Stimulated activated CD8-positive, alpha-beta memory T cell treated with anti-CD3 and anti-CD28 coated beads, Interleukin-2, amount 100 ng/mL, for 1 hour (primary cell): ENCODE measurements at places on chromosomes 13 and 19.

GRCh38 chr19:35757231-35757748 lies 461 bp upstream of the HSPB6 start:
- no peak for DNase-seq

DNA sequence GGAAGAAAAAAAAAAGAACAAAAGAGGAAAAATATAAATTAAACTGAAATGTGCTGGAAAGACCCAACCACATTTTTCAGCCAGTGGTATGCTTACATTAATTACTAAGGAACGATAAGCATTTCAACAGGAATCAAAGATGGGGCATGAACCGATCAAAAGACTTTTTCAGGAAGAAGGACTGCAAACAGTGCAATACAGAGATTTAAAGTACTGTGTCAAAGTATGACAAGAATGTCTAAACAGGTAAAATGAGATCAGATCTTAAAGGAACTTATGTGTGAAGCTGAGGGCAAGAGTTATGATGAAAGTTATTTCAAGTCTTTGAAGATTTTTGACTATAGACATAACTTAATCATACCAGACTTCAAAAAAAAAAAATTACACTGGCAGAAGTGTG lies 1761.8 kb downstream of the SLITRK5 start:
- no peak for DNase-seq

DNA sequence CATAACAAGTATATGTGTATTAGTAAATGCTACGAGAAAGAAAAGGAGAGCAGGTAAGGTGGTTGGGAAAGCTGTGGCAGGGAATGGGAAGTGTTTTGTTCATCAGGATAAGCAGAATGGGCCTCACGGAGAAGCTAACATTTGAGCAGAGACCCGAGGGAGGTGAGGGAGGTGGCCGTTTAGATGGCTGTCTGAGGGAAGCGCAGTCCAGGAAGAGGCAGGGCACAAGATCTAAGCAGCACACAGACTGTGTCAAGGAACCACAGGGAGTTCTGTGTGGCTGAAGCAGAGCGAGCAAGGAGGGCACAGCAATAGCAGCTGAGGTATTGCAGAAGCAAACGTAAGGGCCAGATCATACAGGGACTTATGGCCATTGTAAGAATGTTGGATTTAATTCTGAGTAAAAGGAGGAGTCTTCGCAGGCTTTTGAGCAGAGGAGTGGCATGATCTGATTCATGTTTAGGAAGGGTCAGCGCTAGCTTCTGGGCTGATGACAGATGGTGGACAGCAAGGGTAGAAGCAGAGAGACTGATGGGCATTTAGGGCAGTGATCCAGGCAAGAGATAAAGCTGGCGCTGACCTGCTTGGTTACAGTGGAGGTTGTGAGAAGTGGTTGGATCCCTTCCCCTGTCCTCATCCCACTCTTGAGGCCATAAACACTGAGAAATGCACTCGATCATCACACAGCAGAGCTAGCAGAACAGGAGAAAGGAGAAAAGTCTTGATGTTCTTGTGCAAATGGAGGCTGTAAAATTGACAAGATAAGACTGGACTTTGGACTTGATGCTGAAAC lies 199.9 kb downstream of the LACC1 start:
- DNase-seq: no peak

- DNase-seq: no peak
Observed at GRCh38 chr13:75445717-75446499, 36.1 kb downstream of the TBC1D4 start.

DNA sequence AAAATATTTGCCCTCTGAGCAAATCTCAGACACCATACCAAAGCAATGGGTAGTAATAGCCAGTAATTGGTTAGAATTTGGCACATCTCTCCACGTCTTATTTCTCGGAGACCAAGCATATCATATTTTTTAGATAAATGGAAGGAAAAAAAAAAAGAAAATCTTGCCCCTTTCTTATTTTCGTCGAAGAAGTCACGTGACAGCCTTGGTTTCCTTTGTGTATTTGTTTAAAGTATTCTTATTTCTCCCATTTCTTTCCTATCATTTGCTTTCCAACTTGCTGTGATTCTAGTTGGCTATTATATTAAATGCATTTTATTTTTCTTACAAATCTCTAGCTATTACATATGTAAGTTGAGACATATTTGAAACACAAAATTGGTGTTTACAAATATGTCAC lies 2155.9 kb downstream of the PCDH9 start:
- DNase-seq: no peak

- no peak for DNase-seq
Observed at GRCh38 chr13:77062097-77062496, 35.1 kb upstream of the FBXL3 start.

- DNase-seq: no peak
Observed at GRCh38 chr13:71316792-71317363, 550.1 kb downstream of the DACH1 start.

DNA sequence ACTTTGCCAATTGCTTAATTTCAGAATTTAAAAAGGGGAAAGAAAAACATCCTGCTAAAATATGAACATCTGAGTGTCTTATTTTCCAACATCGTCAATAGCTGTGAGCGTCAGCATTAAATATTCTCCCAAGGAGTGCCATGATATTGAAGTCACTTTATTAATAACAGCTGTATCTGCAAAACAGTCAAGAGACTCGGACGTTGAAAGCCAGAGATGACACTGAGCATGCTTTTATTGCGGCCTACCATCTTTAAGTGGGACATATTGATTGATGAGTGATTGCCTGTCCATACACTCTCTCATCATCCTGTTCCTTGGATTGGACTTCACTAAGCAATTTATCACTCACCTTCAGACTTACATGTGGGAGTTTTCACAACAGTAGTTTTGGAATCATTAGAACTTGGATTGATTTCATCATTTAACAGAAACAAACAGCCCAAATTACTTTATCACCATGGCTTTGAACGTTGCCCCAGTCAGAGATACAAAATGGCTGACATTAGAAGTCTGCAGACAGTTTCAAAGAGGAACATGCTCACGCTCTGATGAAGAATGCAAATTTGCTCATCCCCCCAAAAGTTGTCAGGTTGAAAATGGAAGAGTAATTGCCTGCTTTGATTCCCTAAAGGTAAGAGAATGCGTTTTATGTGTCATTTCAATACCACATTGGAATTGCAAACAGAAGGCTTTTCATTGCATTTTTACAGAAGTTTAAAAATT lies 53.8 kb downstream of the MBNL2 start:
- no peak for DNase-seq

DNA sequence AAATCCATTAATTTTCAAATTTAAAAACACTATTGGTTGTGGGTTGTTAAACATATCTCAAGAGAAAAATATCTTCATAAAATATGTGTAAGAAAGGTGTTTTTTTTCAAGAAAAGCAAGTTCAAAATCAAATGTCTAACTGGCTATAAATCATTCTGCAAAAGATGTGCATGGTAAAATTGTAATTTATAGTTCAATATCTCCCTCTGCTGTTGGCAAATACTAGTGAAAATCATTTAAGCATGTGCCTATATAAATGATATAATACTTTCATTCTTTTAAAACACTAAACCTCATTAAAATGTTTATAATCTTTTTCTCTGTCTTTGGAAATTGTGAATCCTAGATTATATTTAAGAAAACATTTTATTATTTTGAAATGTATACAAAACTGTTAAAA lies 17.2 kb upstream of the SLITRK6 start:
- no peak for DNase-seq

DNA sequence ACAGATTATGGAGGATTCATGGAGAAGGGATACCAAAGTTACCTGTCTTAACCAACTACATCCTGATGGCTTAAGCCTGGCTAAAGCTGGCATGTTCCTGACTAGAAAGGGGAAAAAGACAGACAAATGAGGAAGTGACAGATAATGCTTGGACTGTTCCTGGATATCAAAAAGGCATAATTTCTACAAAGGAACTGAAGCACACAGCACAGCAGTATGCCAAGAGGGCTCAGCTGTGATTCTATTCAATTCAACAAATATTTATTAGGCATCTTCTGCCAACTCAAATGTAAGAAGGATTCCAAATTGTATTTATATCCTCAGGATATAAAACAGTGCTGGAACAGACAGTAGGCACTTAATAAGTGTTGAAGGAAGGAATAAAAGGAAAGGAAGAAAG lies 59.5 kb downstream of the KLF12 start:
- DNase-seq: no peak

DNA sequence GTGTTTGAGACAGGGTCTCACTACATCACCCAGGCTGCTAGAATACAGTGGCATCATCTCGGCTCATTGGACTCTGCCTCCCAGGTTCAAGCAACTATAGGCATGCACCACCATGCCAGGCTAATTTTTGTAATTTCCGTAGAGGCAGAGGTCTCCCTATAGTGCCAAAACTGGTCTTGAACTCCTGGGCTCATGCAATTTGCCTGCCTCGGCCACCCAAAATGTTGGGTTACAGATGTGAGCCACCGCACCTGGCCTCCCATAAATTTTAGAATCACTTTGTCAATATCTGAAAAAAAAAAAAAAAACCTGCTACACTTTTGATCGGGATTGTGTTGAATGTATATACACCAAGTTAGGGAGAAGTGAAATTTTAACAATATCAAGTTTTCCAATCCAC lies 11.9 kb upstream of the PLEKHF1 start:
- no peak for DNase-seq

DNA sequence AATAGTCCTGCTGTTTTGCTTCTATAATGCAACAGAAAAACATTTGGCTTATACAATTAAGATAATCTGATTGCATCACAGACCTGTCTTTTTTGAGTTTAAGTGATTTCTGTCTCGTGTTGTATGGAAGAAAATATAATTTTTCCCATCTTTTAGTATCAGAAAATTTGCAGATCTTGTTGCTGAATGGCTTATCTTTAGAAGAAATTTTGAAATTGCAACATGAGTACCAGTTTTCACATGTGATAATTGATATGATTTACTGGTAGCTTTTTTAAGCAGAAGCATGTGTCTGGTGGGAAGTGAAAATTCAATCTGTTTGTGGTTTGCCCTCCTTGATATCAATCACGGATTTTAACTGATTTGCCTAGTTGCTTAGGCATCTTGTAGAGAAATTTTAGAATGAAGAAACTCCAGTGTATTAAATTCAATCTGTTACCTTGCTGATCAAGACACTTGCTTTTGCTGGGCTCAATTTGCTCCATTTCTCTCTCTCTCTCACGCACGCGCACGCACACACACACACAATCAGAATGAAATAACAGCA lies 89.8 kb upstream of the MYCBP2 start:
- DNase-seq: no peak

GRCh38 chr19:49297403-49297802 lies 27.6 kb downstream of the SLC6A16 start:
- no peak for DNase-seq

GRCh38 chr19:39677961-39678889 lies 22.5 kb downstream of the LGALS16 start:
- DNase-seq: no peak

DNA sequence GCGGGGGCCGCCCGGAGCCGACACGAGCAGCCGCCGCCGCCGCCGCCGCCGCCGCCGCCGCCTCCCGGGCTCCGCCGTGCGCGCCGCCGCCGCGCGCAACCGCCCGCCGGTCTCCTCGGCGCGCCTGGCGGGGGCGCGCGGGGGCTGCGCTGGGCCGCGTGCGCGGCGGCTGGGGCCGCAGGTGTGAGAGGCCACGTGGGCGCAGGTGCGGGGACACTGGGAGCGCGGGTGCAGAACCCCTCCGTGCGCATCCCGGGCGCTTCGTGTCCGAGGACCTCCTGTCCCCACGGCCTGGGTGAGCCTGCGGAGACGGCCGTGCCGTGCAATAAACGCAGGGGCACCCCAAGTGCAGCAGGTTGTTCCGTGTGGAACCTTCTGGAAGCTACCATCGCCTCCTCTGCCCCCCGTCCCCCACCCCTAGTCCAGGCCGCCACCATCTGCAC lies at the start of gene LINGO3:
LINGO3 (minus strand) TSS at position 41 of the 443 bp plus-strand sequence. CDS start 16,378 bp downstream, outside the sequence.
- no peak for DNase-seq

GRCh38 chr13:48679941-48680680 lies 26.4 kb downstream of the CYSLTR2 start:
- DNase-seq: no peak
